Epithelial cell of esophagus (primary cell): ENCODE measurements at places on chromosomes 11 and 22.

DNA sequence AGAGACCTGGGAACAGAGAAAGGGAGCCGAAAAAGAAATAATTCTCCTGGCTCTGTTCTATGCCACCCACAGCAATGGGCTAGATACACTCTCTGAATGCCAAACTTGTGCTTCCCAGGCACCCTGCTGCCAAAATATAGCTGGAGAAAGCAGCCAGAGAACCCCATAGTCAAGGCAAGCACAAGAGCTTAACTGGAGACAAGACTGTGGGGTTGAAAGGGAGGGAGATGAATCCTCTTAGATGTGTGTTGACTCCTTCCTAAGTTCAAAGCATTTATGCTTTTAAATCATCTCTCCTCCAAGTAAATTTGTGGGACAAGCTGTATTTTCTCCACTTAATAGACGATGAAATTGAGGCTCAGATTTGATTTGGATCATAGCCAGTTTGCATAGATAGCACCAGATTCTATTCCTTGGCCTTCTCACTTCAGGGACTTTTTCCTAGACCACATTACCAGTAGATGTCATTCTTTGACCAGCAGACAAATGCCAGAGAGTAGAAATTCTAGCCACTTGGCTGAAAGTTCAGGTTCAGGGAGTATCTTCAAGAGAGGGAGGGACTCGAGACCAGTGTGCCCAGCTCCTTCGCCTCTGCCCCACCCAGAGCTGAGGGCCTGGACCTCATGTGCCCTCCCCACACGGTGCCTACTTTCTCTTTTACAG, 16.5 kb upstream of the ETS1 start:
- DNase-seq, result no peak

- DNase-seq, result no peak
These were observed 53.8 kb downstream of the FLRT1 start for GRCh38 chr11:64089493-64089892.

- DNase-seq, result no peak
These were observed 5.5 kb downstream of the GRK3 start for GRCh38 chr22:25569983-25570382.

GRCh38 chr11:111845276-111846028, 25.9 kb downstream of the ALG9 start:
- peak; percentile 30 for DNase-seq

GRCh38 chr11:11971906-11972547, 36.4 kb downstream of the DKK3 start:
- no peak for DNase-seq

GRCh38 chr11:113332638-113333329, 18.4 kb downstream of the TTC12 start:
- no peak for DNase-seq

- DNase-seq, result no peak
These were observed at the start of gene TBX1 for GRCh38 chr22:19760058-19760950. TBX1 (plus strand) TSS chr22:19760778; CDS start chr22:19760844, 66 bp downstream.
